ENCODE measurements at places on chromosomes 2 and 18. TPM values are rescaled to one million over a fixed set of nuclear protein-coding genes. Genes with fewer than 3 reads are reported as not detected.

TMEM169 gene
- 0.45 TPM for total RNA-seq

NEMP2 gene
- 5.9 TPM for total RNA-seq

ACVR1C gene
- not detected for total RNA-seq

C2orf78 gene
- total RNA-seq = not detected

GCKR gene
- total RNA-seq = 0.34 TPM

CDK15 gene
- total RNA-seq = 18.3 TPM

HNRNPLL gene
- total RNA-seq = 31.8 TPM

LBH gene
- 6.7 TPM for total RNA-seq

DCDC2C gene
- total RNA-seq = not detected

GULP1 gene
- 27.9 TPM for total RNA-seq

ZEB2 gene
- total RNA-seq = 18.9 TPM

FBXO48 gene
- 0.30 TPM for total RNA-seq

NMUR1 gene
- total RNA-seq = not detected

PHLPP1 gene
- total RNA-seq = 5.5 TPM

KRTCAP3 gene
- total RNA-seq = not detected

TXNDC2 gene
- not detected for total RNA-seq

SCTR gene
- not detected for total RNA-seq

SFXN5 gene
- total RNA-seq = 6.9 TPM

SLC9A4 gene
- not detected for total RNA-seq

WNT6 gene
- total RNA-seq = not detected

AOX1 gene
- total RNA-seq = 36.7 TPM

TUBB8B gene
- not detected for total RNA-seq

IMPA2 gene
- 14.1 TPM for total RNA-seq

FSHR gene
- total RNA-seq = not detected

CYP1B1 gene
- total RNA-seq = 86.6 TPM
